ENCODE measurements at places on chromosomes 7 and 10.

- DNase-seq: no peak
Measured at GRCh38 chr7:100693312-100694097, 545 bp downstream of the GIGYF1 start.

DNA sequence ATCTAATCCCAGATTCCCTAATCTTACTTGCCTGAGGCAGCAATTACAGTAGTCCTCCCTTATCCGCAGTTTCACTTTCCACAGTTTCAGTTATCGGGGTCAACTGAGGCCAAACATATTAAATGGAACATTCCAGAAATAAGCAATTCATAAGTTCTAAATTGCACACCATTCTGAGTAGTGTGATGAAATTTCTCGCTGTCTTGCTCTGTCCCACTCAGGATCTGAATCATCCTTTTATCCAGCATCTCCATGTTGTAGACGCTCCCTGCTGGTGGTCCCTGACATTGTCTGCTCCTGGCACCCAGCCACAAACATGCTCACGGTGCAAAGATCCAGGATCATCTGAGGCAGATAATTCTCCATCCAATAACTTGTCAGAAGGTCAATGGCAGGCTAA lies 128.7 kb upstream of the CXCL12 start:
- DNase-seq: peak; percentile 77

DNA sequence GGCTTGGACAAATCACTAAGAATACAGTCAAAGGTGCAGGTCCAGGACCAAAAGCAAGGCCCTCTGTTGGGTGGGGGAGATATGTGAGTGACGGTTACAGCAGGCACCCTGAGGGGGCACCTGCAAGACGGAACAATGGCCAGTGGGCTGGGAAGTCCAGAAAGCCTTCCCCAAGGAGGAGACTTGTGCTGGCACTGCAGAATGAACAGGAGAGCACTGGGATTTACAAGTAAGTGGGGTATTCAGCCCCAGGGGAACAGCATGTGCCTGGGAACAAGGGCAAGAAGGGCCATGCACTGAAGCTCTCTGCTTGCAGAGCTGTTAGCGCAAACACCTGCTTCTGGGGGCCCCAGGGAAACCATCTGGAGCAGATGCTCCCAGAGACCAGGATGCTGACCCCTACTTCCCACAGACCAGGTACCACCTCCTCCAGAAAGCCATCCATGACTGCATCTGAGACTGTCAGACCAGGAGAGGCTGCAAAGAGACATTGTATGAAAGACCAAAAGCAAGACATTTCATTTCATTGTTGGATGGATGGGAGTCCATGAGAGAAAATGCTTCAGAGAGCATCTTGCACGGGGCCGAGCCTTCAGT lies 24.6 kb upstream of the ZMIZ1 start:
- no peak for DNase-seq

- DNase-seq: no peak
Measured at GRCh38 chr10:107425931-107426553, 261.5 kb upstream of the SORCS1 start.
